ENCODE measurements at places on chromosomes 2 and 18. TPM values are rescaled to one million over a fixed set of nuclear protein-coding genes. Genes with fewer than 3 reads are reported as not detected.

HMSD gene
- not detected for polyA plus RNA-seq

NLRC4 gene
- polyA plus RNA-seq = 0.85 TPM

ANKRD29 gene
- 4.0 TPM for polyA plus RNA-seq

LYPD6B gene
- polyA plus RNA-seq = not detected

C2orf72 gene
- polyA plus RNA-seq = 0.23 TPM

Data from forelimb muscle (tissue), 1 donor.